ENCODE measurements at places on chromosomes 3 and 15. TPM values are rescaled to one million over a fixed set of nuclear protein-coding genes. Genes with fewer than 3 reads are reported as not detected.

Gene ADGRG7
- 0.06 TPM for polyA plus RNA-seq

Gene SEMA7A
- polyA plus RNA-seq: 7.6 TPM

Gene ZBBX
- 5.6 TPM for polyA plus RNA-seq

Gene TTC21A
- polyA plus RNA-seq: 10.9 TPM

Gene HMCES
- polyA plus RNA-seq: 52.3 TPM

Gene TMEM62
- 15.7 TPM for polyA plus RNA-seq

Gene SCAMP5
- polyA plus RNA-seq: 23.2 TPM

Gene CCR9
- 0.22 TPM for polyA plus RNA-seq

DNA sequence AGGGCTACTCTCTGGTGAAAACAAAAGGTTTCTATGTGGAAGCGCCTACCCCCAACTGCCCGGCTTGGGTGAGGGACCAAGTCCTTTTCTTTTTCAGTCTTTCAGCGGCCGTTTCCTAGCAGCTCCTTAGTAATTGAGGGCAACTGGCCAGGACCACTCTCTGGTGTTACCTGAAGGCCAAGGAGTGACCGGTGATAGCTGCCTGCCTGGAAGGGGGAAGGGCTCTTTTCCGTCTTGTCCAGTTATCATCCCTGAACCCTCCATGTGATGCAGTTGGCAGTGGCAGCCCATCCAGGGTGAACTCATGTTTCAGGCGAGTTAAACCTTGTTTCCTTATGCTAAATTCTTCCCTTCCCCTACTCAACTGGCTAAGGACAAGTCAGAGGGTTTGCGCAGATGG is 33.3 kb downstream of the RHCG start:
- no peak for DNase-seq

DNA sequence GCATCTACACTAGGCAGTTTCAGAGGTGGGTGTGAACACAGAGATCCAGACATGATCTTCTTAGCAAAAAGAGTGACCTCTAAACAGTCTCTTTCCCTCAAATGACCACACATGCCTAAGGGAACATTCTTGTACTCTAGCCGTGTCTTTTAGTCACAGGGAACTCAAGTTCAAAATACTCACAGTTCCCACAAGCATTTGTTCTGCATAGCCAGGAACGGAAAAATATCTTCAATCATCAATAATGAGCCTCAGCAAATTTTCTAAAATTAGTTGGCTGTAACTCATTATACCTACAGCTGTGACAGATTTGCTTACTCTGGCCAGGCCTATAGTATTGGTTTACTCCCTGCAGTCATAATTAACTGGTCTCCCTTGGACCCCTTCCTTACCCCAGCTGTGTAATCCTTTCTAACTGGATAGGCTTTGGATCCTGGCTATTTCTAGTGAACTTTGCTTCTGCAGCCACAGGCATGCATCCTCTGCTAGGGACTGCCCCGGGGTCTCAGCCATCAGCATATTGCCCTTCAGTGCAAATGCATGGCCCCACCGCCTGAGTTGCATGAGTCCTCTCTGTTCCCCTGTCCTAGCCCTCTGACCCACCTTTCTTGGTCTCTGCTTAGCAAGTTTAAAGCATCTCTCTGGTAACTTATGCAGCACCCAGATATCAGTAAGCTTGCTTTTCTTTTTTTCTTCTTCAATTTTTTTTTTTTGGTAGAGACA is 56.0 kb upstream of the HACD2 start:
- DNase-seq: no peak

GRCh38 chr3:196835086-196835485 is 32.6 kb upstream of the SENP5 start:
- no peak for DNase-seq

- DNase-seq: no peak
Observed at GRCh38 chr3:66115858-66116654, 77.3 kb upstream of the MAGI1 start.

DNA sequence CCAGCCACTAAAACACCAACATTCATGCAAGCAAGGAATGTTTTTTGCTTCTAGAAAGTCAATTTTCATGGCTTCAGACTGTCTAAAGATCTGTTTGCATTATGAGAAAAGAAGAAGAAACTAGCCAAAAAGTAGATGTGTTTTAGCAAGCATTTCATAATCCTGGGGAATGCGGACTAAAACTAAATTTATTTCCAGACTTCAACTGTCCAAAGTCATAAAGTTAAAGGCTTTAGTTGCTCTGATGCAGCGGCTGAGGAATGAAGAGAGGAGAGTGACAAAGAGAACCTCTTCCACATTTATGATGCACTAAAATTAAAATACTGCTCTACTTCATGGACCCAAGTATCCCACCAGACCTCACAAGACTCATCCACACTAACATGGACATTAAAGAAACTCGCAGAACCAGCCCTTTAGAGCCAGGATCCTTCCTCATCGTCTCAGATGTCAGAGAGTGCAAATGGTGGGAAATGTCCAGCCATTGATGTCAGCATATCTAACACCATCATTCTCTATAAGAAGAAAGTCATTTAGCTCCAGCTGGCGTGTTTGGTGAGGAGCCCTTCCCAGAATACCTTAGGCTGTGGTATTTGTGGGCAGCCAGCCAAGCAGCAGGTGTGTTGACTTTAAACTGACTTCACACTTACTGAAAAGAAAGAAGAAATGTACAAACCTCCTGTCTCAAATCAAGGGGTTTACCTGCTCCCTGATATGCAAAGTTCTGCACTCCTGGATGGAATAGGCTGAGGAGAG is 17.4 kb downstream of the FYCO1 start:
- DNase-seq: no peak

DNA sequence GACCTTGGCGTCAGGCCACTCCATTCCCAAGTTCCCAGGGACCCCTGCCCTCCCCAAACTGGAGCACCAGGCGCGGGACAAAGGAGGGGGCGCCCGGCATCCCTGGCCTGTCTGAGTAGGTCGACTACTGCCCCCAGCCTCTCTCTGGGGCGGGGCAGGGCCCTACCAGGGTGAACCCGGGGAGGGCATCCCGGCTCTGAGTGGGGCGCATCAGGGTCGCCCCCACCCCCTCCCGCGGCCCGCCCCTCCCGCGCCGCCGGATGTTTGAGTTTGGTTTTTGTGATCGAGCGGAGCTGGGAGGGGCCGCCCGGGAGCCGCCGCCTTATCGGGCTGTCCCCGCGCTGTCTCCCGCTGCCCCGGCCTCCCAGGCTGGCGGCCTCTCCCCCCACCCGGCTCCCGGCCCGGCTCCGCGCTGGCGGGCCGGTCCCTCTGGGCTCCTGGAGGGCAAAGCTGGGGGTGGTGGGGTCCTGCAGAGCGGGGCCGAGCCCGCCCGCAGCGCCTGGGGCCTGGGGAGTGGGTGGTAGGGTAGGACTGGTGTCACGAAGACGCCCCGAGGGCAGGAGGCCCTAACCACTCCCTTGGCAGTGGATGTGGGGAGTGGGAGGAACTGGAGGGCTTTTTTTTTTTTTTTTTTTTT is 47.2 kb upstream of the SMAD6 start:
- DNase-seq: no peak

GRCh38 chr15:40151991-40152390 is 8.9 kb upstream of the BUB1B start:
- DNase-seq: no peak

DNA sequence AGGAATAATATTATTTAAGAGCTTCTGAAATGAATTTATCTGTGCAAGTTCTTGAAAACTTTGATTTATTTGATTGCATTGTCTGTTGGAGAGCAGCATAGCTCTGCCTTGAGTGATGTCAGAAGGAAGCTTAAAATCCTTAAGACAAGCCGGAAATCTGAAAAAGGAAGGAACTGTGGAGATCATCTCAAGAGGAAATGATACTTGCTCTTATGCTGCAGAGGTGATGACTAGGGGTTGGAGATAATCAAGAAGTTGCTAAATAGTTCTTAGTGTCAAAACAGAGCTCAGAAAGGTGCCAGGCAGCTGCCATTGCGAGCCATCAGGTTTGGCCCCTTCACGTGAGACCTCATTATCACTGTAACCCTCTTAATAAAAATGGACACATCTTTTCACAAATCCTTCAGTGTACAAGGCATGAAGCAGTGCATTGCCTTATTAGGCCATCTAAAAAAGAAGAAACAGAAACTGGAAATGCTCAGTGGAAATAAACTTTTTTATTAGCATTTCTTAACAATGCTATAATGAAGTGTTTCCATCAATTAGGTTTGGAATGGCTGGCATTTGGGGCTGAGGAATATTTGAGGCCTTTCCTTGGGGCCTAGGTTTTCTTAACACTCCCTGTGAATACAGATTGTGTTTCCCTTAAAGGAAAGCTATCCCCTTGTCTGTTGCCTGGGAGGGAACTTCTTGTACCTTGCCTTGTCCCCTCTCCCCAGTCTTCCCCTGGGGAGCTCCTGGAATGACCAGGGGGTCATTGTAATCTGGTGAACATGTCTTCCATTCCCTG is 34.5 kb upstream of the VILL start:
- DNase-seq: no peak

DNA sequence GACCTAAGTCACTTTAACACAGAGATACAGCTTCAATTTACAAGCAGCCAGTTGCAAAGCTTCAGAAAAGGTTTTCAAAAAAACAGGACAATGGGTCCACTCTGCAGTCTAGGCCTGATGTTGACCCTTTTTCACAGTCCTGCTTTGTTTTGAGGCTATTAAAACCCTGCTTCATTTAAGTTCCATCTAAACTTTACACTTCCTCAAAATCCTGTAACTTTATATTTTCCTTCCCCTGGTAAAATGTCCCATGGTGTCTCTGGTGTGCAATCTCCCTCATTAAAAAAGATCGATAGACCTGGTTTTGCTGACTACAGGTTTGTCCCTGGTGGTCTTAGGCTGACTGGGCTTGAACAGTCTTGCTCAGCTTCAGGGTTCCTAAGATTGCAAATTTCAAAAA is 5.1 kb upstream of the RPL14 start:
- DNase-seq: no peak
